ENCODE measurements at places on chromosomes 3 and 15. TPM values are rescaled to one million over a fixed set of nuclear protein-coding genes. Genes with fewer than 3 reads are reported as not detected.

DNA sequence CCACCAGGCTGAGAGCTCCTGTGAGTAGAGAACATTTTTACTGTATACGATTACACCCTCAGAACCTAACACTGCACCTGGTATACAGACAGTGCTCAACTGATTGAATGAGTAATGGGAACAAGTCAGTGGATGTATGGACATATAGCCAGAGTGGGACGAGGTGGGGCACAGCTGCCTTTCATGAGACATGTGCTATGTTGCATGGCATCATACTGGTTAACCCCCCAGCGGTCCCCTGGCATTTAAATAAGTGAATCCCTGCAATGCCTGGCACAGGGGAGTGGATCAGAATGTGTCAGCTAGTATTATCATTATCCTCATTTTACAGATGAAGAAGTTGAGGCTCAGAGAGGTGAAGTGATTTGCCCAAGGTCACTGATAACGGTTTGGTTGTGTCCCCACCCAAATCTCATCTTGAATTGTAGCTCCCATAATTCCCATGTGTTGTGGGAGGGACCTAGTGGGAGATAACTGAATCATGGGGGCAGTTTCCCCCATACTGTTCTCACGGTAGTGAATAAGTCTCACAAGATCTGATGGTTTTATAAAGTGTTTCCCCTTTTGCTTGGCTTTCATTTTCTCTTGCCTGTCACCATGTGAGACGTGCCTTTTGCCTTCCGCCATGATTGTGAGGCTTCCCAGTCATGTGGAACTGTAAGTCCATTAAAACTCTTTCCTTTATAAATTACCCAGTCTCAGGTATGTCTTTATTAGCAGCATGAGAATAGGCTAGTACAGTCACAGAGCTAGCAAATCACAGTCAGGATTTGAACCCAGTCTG, 56.0 kb upstream of the ATP2B2 start:
- DNase-seq: no peak

- peak; percentile 17 for DNase-seq
Observed at GRCh38 chr3:110650741-110651140, 420.9 kb upstream of the NECTIN3 start.

DNA sequence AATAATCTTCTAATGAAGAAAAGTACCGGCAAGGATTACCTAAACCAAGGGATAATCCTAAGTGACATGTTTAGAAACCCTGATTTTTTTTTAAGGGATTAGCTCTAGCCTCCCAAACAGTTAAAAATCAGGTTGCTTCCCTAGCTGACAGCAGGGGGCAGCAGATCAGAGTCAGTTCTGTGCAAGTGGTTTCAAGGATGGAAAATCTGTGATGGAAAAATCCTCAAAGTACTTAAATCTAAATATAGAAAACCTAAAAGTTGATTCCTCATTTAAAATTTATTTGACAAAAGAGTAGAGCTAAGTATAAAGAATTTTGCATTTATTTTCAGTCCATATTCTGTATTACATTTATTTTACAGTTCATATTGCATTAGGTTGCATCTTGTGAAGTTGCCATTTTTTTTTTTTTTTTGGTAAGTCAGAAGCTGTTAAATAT, 107.6 kb downstream of the PEX5L start:
- DNase-seq: peak; percentile 67

- DNase-seq: no peak
Observed at GRCh38 chr3:157820157-157820517, 286.1 kb downstream of the SHOX2 start.

- no peak for DNase-seq
Observed at GRCh38 chr15:91652610-91653207, 200.8 kb upstream of the SLCO3A1 start.

DNA sequence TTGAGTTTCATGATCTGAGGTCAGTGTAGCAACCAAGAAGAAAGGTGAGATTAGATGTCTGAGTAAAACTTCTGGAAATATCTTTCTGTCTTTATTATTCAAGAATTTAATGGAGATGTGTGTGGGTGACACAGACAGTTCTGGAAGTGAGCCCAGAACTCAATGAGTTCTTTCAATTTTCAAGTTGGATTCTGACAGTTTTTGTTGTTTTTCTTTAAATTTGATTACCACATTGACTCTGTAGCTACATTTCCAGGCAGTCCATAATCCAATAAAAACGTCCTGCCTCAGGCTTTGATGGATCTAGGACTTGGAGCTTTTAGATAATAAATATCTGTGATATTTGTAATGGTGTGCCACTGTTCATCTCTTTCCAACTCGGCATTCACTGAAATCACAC, 3.9 kb upstream of the PARP14 start:
- peak; percentile 34 for DNase-seq

DNA sequence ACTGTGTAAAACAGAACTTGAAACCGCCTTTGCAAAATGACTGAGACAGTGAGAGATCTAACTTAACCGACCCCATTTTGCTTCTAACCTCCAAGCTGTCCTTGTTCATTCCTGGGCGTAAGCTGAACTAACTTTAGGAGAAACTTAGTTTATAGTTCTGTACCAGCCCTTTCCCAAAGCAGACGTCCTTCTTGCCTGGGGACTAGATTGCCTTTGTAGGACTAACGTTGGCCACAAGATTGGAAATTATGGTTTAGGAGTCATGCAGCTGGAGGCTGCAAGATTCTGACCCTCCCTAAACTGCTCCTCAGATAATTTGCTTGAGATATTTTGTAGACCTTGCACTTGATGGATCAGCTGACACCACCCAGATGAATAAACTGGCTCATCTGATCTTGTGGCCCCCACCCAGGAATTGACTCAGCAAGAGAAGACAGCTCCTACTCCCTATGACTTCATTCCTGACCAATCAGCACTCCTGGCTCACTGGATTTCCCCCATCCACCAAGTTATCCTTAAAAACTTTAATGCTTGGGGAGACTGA, 219.9 kb upstream of the PROK2 start:
- peak; percentile 36 for DNase-seq

DNA sequence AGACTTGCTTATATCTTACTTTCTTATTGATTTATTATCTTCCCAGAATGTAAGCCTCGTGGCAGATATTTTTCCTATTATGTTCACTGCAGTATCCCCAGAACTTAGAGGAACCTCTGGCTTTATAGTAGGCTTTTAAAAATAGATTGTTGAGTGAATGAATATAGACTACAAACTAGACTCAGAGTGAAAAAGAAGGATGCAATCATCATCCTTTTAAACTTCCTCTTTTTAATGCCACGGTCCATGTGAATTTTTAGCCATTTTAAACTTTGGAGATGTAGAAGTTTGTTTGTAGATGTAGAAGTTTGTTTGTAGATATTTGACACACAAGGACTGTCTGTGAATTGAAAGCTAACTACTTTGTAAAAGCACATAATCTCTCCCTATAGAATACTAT, 7.2 kb upstream of the P2RY12 start:
- no peak for DNase-seq

ZPLD1 gene
- 0.43 TPM for total RNA-seq

SAMMSON gene
- total RNA-seq: not detected

CPLX3 gene
- not detected for total RNA-seq

CGNL1 gene
- total RNA-seq: 0.43 TPM

FOXB1 gene
- not detected for total RNA-seq

CACNA1D gene
- under 0.01 TPM for total RNA-seq

Data from fibroblast of villous mesenchyme (primary cell).